Activated gamma-delta T cell (primary cell): ENCODE measurements at places on chromosomes 13 and 19.

DNA sequence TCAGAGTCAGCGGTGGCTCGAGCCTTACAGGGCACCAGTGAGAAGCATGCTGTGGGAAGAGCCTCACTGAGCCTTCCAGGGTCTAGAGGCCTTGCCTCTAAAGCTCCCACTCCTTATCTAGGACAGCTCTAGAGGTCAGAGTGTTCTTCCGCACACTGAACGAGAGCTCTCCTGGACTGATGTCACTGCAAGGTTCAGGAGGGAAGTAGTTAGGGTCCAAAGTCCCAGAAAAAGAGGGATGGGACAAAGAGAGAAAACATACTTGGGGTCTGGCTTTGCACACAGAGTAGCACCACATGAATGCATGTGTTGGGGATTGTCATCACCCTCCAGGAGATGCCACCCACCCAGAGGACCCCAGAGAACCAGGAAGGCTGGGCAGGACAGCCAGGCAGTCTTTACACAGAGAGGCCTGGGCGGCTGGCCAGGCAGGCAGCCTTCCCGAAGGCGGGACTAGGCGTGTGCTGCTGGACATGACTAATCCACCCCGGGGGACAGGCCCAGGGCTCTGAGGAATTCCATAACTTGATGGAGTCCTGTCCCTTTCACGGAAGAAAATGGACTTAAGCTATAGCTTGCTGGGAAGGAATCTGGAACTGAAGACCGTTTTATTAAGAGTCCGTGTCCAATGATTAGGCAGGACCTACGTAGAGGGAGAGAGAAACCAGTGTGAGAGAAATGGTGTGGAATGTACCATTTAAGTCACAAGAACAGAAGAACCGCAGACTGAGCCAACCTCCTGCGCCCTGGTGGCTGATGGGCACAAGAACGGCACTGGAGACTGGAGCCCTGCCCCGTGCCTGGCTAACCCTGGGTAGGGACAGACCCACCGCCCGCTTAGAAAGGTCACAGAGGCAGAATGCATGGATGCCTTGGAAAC, 16.6 kb upstream of the EPHX3 start:
- no peak for DNase-seq

- no peak for DNase-seq
These were observed 390.4 kb downstream of the EFNB2 start for GRCh38 chr13:106145070-106145469.

GRCh38 chr19:35294859-35295791, 3.2 kb downstream of the MAG start:
- no peak for DNase-seq

DNA sequence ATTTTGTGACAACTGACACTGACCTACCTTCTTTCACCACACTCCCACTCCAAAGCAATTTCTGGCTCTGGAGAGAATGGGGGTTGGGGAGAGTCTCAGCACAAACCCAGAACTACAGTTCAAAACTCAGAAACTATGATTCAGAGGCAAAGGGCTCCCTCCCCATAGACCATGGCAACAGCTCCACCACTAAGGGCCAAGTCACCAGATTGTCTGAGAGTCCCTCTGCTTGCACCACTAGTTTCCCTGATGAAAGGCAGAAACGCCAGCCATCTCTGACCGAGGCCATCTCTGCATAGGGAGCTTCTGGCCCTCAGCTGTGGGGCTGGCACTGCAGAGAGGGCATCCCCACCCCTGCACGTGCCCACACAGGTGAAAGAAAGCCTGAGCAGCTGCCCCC, 112.4 kb upstream of the VSTM2B start:
- no peak for DNase-seq

DNA sequence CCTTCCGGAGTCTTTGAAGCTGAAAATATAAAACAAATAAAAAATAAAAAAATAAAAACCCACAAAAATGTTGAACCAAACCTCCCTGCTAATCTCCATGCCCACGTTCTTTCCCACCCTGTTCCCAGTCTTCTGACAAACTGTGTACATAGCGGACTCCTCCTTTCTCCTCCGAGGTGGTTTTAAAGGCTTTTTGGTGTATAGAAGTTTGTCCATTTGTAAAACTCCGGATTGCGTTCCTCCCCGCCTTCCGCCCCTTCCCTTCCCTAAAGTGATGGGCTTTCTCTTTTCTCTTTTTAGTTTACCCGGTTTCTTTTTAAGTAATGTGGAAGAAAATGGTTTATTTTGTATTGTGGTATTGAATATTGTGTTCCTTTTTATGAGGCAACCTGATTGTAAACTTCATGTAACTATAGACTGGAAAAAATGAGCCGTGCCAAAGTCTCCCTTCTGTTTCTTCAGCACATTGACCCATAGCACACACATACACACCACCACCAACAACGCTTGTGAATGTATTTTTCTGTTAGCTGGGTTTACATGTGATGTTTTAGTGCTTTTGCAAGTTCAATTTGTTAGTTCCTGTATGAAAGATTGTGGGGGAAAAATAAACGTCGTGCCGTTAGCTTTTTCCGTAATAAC, 4.4 kb downstream of the ZIC2 start:
- DNase-seq: no peak

- no peak for DNase-seq
These were observed 21.7 kb downstream of the SIPA1L3 start for GRCh38 chr19:37928527-37929286.

GRCh38 chr19:49988433-49988832, 27.5 kb upstream of the SIGLEC11 start:
- no peak for DNase-seq
